ENCODE measurements at places on chromosomes 16 and 17. TPM values are rescaled to one million over a fixed set of nuclear protein-coding genes. Genes with fewer than 3 reads are reported as not detected.

The BEAN1 gene
- 0.23 TPM for total RNA-seq

GRCh38 chr17:4304417-4305027 is 40.7 kb upstream of the ANKFY1 start:
- H3K36me3 ChIP-seq: peaks cover 22% of the 10 kb centered on the region
- H3K27me3 ChIP-seq: no peaks in the 10 kb centered on the region
- no peak overlapping the region for H3K4me3 ChIP-seq
- peaks cover 63% of the 10 kb centered on the region for H3K4me1 ChIP-seq

GRCh38 chr17:7260651-7261378 is 1.5 kb downstream of the CLDN7 start:
- peaks cover 25% of the 10 kb centered on the region for H3K4me1 ChIP-seq
- H3K27ac ChIP-seq: peak overlapping the region; percentile 27
- peak overlapping the region; percentile 53 for H3K4me3 ChIP-seq
- H3K27me3 ChIP-seq: peaks cover 55% of the 10 kb centered on the region

- H3K4me3 ChIP-seq: no peak overlapping the region
- H3K27ac ChIP-seq: no peak overlapping the region
- no peaks in the 10 kb centered on the region for H3K4me1 ChIP-seq
- no peak for DNase-seq
- no peaks in the 10 kb centered on the region for H3K27me3 ChIP-seq
These were observed 83.7 kb downstream of the PGS1 start for GRCh38 chr17:78462148-78462547.

DNA sequence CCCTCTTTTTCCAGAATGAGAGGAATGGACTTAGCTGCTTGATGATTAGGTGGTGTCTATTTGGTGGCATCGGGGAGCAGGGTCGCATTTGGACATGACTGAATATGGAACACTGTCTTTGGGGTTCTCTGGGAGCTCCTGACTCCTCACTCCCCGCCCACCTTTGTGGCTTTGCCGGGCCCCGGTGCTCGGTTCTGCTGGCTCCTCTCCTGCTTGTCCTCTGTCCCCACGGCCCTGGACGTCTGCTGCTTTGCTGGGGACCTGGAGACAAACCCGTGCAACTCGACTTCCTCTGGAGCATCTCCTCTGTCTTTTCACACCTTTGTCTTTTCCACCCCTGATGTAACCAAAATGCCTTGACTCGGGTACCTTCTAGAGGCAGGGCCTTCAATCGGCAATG is 135.7 kb downstream of the IRX3 start:
- no peaks in the 10 kb centered on the region for H3K27me3 ChIP-seq
- DNase-seq: no peak
- H3K4me3 ChIP-seq: no peak overlapping the region

GRCh38 chr16:11074131-11074530 is 129.8 kb downstream of the CLEC16A start:
- H3K4me1 ChIP-seq: peaks cover 16% of the 10 kb centered on the region
- DNase-seq: no peak
- no peak overlapping the region for H3K4me3 ChIP-seq
- no peaks in the 10 kb centered on the region for H3K27me3 ChIP-seq
- peaks cover 22% of the 10 kb centered on the region for H3K36me3 ChIP-seq

DNA sequence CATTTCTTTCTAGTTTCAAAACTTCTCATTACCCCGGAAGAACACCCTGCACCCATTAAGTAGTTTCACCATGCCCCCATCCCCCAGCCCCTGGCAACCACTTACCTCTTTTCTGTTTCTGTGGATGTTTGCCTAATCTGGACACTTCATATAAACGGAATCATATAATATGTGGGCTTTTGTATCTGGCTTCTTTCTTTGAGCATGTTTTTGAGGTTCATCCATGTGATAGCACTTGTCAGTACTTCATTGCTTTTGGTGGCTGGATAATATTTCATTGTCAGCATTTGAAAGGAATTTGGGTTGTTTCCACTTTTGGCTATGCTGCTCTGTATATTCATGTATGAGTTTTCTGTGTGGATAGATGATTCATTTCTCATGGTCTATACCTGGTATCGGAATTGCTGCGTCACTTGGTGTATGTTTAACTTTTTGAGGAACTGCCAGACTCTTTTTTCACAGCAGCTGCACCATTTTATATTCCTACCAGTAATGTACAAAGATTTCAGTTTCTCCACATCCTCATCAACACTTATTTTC is 30.0 kb upstream of the SLC5A10 start:
- peak overlapping the region; percentile 22 for H3K27ac ChIP-seq
- H3K36me3 ChIP-seq: peaks cover 19% of the 10 kb centered on the region
- H3K4me3 ChIP-seq: no peak overlapping the region
- H3K4me1 ChIP-seq: peaks cover 35% of the 10 kb centered on the region
- H3K27me3 ChIP-seq: no peaks in the 10 kb centered on the region

Measured in esophagus muscularis mucosa (tissue), 4 donors.